Fibroblast of skin of right biceps (primary cell): ENCODE measurements at places on chromosomes 7 and 10.

GRCh38 chr7:156840134-156840533 lies 52.8 kb downstream of the LMBR1 start:
- DNase-seq: no peak

DNA sequence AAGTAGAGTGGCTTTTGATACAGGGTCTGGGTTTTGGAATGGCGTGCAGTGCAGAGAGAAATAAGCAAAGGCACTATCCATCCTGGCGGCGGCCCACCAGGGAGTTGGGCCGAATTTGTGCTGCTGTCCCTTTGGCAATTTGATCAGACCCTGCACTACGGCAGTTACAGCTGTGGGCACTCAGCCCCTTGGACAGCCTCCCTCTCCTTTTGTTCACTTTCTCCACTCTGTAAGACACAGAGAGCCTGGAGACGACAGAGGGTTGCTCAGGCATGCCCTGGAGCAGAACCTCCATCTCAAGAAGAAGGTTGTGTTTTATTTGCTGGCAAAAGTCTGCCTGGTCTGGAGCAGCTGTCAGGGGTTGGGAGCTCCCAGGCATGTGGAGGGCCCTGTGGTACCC lies 55.8 kb downstream of the LHPP start:
- DNase-seq: no peak

GRCh38 chr7:27196287-27196767 lies 3.6 kb downstream of the HOXA13 start:
- DNase-seq: peak; percentile 58

GRCh38 chr7:51973939-51974338 lies 657.3 kb upstream of the COBL start:
- no peak for DNase-seq

DNA sequence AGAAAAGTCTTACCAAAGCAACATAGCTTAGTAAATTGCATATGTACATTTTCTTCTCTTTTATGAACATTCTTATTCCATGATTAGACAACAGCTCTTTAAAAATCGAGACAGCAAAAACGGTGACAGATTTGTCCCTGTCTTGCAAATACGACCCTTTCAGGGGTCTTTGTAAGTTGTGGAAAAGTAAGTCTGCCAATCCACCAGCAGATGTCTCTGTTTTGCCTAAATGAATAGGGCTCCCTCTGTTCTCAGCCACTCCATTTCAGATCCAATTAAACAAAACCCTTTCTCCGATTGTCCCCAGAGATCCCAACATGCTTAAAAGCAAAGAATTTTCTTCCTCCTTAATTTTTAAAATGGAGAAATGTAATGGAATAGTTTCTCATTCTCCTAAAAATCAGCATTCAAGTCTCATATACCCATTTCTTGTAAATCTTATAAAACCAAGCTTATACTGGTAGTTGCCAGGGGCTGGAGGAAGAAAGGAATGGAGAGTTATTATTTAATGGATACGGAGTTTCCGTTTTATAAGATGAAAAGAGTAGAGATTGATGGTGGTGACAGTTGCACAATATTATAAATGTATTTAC lies 61.0 kb upstream of the NFE2L3 start:
- peak; percentile 52 for DNase-seq

GRCh38 chr7:33193308-33193864 lies 64.0 kb downstream of the BBS9 start:
- DNase-seq: no peak

- no peak for DNase-seq
These were observed 53.0 kb downstream of the PDZD8 start for GRCh38 chr10:117322260-117322659.

GRCh38 chr7:33757050-33757449 lies 148.3 kb upstream of the BMPER start:
- peak; percentile 85 for DNase-seq

GRCh38 chr10:72026278-72027111 lies 61.9 kb downstream of the SPOCK2 start:
- DNase-seq: peak; percentile 16

DNA sequence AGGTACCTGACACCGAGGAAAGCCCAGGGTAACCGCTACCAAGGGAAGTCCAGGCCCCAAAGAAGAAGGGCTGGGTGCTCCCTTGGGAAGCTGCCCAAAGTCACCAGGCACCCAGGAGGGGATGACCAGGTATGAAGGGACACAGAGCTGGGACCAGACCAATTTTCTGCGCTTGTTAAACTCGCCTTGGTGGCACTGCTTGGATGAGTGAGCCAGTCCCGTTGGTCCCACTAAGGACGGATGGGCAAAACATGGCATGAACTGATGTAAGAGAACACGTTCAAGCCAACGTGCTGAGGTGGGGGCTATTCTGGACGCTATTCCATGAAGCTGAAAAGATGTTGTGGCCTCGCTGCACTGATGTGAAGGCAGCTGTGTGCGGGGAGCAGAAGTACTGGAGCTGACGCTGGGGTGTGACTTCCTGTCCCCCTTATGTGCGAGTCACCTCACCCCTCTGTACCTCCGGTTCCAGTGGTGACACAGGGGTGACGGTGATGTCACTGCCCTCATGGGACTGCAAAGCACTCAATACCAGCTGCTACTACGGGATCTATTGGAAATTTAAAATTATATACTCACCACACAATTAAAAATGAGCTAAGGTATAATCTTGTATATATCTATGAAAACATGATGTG lies 73.6 kb downstream of the COBL start:
- DNase-seq: no peak

DNA sequence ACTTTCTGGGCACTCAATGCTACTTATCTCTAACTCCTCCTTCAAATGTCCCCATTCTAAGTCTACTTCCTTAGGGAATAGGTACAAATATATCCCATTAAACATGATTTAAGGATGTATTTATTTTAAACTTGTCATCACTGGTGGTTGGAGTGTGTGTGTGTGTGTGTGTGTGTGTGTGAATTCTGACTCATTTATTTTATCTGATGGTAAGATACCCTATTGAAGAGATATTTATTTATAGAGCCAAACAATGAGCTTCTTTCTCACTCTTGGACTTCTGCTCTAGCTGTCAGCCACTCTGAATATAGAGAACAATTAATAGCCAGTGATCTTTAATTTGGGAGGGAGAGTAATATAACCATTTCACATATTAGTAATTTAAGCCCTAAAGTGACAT lies 17.8 kb upstream of the MAGI2 start:
- DNase-seq: peak; percentile 38

DNA sequence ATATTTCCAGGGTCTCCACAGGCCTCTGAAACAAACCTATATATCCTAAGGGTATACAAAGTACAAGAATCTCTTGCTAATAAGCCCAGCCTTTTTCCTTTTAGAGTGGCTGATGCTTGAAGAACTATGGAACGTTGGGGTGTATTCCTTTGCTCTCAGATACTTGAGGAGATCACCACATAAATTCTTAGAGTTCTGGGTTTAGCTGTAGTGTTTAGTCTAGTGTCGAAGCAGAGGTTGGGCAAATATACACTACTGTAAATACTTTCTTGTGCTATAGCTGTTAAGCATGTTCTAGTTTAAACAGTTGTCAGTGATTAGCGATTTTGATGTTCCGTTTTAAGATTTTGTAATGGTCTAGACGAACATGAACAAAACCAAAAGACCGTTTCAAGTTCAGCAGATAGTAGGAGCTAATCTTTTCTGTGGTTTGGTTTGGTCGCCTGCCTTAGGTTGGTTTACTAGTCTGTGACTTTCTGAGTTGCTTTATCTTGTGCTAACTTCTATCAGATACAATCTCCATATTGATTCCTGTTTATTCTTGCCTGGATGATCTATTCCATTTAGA lies 229.6 kb downstream of the NSUN6 start:
- DNase-seq: no peak
